Regular cardiac myocyte (primary cell): ENCODE measurements at places on chromosomes 7 and 10. TPM values are rescaled to one million over a fixed set of nuclear protein-coding genes. Genes with fewer than 3 reads are reported as not detected.

PDE6C gene
- not detected in 2 replicates for total RNA-seq

NEUROG3 gene
- not detected in 2 replicates for total RNA-seq

GIMAP1 gene
- total RNA-seq: not detected in 2 replicates

FGL2 gene
- total RNA-seq: 3.1 and 10.1 TPM in 2 replicates

PIK3AP1 gene
- total RNA-seq: 0.85 TPM in 1 of 2 replicates, not detected in the other

LRMDA gene
- 0.38 and 2.0 TPM in 2 replicates for total RNA-seq

RELN gene
- 20.0 and 94.7 TPM in 2 replicates for total RNA-seq

AGAP6 gene
- 1.7 and 2.5 TPM in 2 replicates for total RNA-seq

NAT16 gene
- total RNA-seq: not detected in 2 replicates

CFAP70 gene
- 0.38 and 2.3 TPM in 2 replicates for total RNA-seq

MRM2 gene
- 16.1 and 31.8 TPM in 2 replicates for total RNA-seq

BTRC gene
- total RNA-seq: 10.1 and 12.1 TPM in 2 replicates

LIPF gene
- total RNA-seq: not detected in 2 replicates

SMKR1 gene
- total RNA-seq: not detected in 2 replicates

AKR1D1 gene
- not detected in 2 replicates for total RNA-seq

STOX1 gene
- total RNA-seq: under 0.01 and 0.19 TPM in 2 replicates

MYPN gene
- 1.1 and 5.0 TPM in 2 replicates for total RNA-seq

ATRNL1 gene
- total RNA-seq: 0.58 and 1.4 TPM in 2 replicates

GARIN1A gene
- 0.28 and 0.38 TPM in 2 replicates for total RNA-seq
